ENCODE measurements at places on chromosomes 4 and X. TPM values are rescaled to one million over a fixed set of nuclear protein-coding genes. Genes with fewer than 3 reads are reported as not detected.

EPHA5 gene
- 0.62 TPM for total RNA-seq

ATOH1 gene
- total RNA-seq, result not detected

SPIN4 gene
- 2.3 TPM for total RNA-seq

XAGE2 gene
- not detected for total RNA-seq

GALNT7 gene
- total RNA-seq, result 27.1 TPM

C4orf51 gene
- total RNA-seq, result not detected

GABRB1 gene
- total RNA-seq, result not detected

CT45A2 gene
- total RNA-seq, result not detected

RAB33A gene
- total RNA-seq, result 0.21 TPM

TKTL1 gene
- total RNA-seq, result not detected

CFAP97 gene
- total RNA-seq, result 12.5 TPM

ADH7 gene
- not detected for total RNA-seq

GPAT3 gene
- 50.5 TPM for total RNA-seq

DTHD1 gene
- total RNA-seq, result not detected

GRPR gene
- 0.09 TPM for total RNA-seq

PPEF2 gene
- total RNA-seq, result 0.46 TPM

GBA3 gene
- not detected for total RNA-seq

SPANXD gene
- total RNA-seq, result not detected

CLIC2 gene
- total RNA-seq, result 0.08 TPM
